ENCODE measurements at places on chromosomes 16 and 17. TPM values are rescaled to one million over a fixed set of nuclear protein-coding genes. Genes with fewer than 3 reads are reported as not detected.

MYO15A gene
- total RNA-seq = 0.52 TPM

KRT20 gene
- total RNA-seq = not detected

DNA sequence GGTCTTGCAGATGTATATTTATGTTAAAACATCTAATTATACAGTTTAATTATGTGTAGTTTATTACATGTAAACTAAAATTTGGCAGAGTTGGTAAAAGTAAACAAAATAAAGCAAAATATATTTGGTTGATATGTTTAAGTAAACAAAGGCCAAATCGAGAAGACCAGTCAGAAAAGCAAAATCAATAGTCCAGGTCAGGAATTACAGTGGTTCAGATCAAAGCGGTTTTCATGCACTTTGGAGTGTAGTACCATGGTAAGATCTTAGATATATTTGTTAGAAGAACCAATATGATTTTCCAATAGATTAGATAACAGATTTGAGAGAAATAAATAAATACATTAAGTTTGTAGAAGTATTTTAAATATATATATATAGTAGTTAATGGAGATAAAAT is 1421.6 kb upstream of the CDH8 start:
- H3K27ac ChIP-seq = no peak overlapping the region
- peaks cover 8% of the 10 kb centered on the region for H3K4me1 ChIP-seq
- H3K4me3 ChIP-seq = no peak overlapping the region
- H3K36me3 ChIP-seq = no peaks in the 10 kb centered on the region
- no peak for DNase-seq
- peaks cover 26% of the 10 kb centered on the region for H3K27me3 ChIP-seq

GRCh38 chr16:88390735-88391134 is 8.0 kb downstream of the ZNF469 start:
- H3K4me1 ChIP-seq = peaks cover 51% of the 10 kb centered on the region
- H3K27me3 ChIP-seq = no peaks in the 10 kb centered on the region
- H3K36me3 ChIP-seq = peaks cover 16% of the 10 kb centered on the region
- H3K4me3 ChIP-seq = no peak overlapping the region

DNA sequence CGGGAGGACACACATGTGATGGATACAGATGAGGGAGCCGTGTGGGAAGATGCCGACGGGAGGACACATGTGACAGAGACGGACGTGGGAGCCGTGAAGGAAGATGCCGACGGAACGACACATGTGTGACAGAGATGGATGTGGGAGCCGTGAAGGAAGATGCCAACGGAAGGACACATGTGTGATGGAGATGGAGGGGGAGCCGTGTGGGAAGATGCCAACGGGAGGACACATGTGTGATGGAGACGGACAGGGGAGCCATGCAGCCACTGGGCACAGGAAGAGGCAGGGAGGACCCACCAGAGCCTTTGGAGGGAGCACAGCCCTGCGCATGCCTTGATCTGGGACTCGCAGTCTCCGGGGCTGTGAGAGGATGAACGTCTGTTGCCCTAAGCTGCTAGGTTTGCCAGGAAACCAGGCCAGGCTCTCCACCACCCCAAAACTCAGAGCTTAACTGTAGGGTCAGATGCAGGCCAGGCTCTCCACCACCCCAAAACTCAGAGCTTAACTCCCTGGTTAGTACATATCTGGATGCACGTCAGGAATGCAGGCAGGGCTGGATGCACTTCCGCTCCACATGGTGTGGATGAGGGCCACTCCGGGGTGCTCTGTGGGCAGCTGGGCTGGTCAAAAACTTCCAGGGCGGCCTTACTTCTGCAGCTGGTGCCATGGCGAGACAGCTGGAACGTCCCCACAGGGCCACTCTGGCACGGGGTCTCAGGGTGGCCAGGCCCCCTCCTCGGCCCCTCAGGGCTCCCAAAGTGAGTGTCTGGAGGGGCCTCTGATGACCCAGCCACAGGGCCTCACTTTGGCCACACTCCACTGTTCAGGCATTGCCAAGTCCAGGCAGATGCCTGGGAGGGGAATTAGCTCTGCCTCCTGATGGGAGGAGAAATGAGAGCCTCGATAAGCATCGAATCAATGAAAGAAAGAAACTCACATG is 47.7 kb upstream of the ZNF469 start:
- no peak for DNase-seq
- H3K27ac ChIP-seq = no peak overlapping the region
- H3K36me3 ChIP-seq = no peaks in the 10 kb centered on the region
- no peaks in the 10 kb centered on the region for H3K27me3 ChIP-seq
- H3K4me3 ChIP-seq = no peak overlapping the region

- no peak overlapping the region for H3K27ac ChIP-seq
- H3K36me3 ChIP-seq = no peaks in the 10 kb centered on the region
- H3K4me1 ChIP-seq = peaks cover 6% of the 10 kb centered on the region
- no peak for DNase-seq
- no peaks in the 10 kb centered on the region for H3K27me3 ChIP-seq
Measured at GRCh38 chr16:46982335-46982734, 8.9 kb upstream of the DNAJA2 start.

GRCh38 chr17:72378414-72379390 is 257.9 kb downstream of the SOX9 start:
- no peak overlapping the region for H3K4me3 ChIP-seq
- no peak for DNase-seq
- H3K4me1 ChIP-seq = peaks cover 21% of the 10 kb centered on the region
- H3K36me3 ChIP-seq = no peaks in the 10 kb centered on the region
- no peaks in the 10 kb centered on the region for H3K27me3 ChIP-seq

DNA sequence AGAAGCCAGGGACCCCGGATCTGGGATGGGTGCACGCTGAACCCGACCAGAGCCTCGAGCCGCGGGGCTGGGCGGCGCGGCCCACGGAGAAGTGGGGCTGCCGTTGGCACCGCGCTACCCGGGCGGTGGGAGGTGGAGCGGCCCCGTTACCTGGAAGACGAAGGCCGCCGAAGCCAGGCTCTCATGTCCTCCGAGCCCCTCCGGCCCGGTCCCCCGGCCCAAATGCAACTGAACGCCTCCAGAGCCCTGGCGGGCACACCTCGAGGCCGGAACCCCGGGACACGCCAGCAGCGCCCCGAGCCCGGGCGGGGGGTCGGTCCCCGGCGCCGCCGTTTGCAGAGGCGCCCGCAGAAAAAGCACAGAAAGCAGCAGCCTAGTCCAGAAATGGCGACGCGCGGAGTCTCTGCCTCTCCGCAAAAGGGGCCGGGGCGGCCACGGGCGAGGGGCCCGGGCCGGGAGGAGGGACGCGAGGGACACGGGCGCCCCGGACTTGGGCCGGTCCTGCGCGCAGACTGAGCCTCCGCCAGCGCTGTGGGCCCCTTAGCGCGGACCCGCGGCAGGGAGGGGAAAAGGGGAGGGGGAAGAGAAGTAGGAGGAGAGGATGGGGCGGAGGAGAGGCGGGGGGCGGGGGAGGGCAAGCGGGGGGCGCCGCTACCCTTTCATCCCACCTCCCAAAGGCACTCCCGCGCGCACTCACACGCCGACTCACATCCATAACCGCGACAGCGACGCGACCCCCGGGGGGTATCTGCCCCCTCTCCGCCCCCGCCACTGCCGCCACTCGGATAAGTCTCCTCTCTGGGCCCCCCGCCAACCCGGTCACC is 1.4 kb downstream of the AXIN2 start:
- peak overlapping the region; percentile 78 for H3K4me3 ChIP-seq
- H3K27me3 ChIP-seq = no peaks in the 10 kb centered on the region
- peak; percentile 87 for DNase-seq

DNA sequence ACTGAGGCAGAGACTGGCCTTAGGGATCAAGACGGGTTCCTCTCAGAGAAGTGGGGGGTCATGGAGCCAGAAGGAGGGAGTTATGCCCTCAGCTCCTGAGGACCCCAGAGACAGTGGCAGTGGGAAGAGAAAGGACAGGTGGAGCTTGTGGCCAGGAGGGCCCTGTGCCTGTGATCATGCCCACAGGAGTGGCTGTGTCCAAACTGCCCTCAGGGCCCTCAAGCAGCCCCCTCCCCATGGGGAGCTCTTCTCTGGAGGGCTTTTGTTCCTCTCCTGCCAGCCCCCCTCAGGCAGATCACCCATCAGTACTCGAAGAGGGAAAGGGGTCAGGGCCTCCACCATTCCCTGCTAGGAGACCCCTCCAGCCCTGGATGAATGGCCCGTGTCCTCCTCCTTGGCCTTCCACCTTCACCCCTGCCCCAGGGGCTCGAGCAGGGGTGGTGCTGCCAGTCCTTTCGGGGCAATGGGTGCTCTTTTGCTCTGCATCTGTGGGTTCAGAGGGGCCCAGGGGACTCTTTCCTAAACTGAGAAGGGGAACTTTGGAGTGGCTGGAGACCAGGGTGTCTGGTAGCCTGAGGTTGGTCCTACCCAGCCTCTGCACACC is 52.7 kb downstream of the BEAN1 start:
- peaks cover 8% of the 10 kb centered on the region for H3K4me1 ChIP-seq
- peaks cover 2% of the 10 kb centered on the region for H3K27me3 ChIP-seq
- peak; percentile 80 for DNase-seq
- H3K27ac ChIP-seq = no peak overlapping the region
- no peaks in the 10 kb centered on the region for H3K36me3 ChIP-seq
- H3K4me3 ChIP-seq = no peak overlapping the region

GRCh38 chr16:21646091-21646490 is 6.3 kb downstream of the IGSF6 start:
- H3K36me3 ChIP-seq = no peaks in the 10 kb centered on the region
- H3K4me1 ChIP-seq = peaks cover 11% of the 10 kb centered on the region
- H3K27me3 ChIP-seq = no peaks in the 10 kb centered on the region
- H3K4me3 ChIP-seq = no peak overlapping the region
- no peak overlapping the region for H3K27ac ChIP-seq

OR4D1 gene
- not detected for total RNA-seq

ATP5PD gene
- 178 TPM for total RNA-seq

EME1 gene
- total RNA-seq = 1.9 TPM

Measured in chondrocyte (in vitro differentiated cells).